ENCODE measurements at places on chromosomes 12 and 14.
A peak's percentile ranks its signal among the peaks of the same experiment; 100 is the strongest.

DNA sequence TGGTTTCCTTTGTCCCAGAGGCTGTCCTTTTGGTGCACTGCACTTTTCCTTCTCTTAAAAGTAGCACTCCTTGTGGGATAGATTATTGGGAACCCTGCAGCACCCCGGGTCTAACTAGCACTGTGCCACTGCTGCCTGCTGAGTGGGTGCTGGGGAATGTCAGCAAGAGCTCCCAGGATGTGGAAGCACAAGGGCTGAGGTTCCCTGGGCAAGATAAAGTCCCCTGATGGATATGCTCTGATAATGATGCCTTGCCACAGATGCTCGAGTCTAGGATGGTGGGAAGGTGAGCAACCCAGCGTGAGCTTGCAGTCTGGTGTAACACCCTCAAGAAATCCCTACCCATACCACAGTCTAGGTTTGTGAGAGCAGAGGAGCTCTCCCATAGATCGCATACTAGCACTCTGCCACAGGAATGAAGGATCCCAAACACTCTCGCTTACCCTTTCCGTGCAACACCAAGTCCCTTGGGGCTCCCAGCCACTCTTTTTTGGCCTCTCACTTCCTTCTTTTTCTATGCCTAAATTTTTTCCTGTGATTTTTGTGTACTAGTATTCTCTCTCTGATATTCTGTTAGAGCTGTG is 32.6 kb downstream of the USP15 start:
- no peak for DNase-seq

GRCh38 chr12:132143336-132144071 is 615 bp downstream of the DDX51 start:
- DNase-seq = no peak

- DNase-seq = no peak
Measured at GRCh38 chr14:36505892-36506731, 13.9 kb downstream of the NKX2-1 start.

DNA sequence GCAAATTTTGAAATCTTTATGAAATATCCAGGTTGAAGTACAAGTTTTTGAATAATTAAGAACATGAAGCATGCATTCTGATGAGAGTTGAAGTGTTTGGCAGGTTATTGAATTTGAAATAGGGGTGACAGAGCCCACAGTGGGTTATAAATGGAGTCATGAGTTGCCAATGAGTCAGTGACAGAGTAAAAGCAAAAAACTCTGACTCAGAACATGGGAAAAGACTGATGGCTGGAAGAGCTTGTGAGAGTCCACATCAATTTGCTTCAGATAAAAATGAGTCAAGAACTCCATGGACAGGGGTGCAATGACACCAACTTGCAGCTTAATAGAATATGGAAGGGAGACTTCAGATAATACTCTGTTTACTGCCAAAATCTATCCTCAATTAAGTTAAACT is 105.3 kb downstream of the SLC6A15 start:
- DNase-seq = no peak

DNA sequence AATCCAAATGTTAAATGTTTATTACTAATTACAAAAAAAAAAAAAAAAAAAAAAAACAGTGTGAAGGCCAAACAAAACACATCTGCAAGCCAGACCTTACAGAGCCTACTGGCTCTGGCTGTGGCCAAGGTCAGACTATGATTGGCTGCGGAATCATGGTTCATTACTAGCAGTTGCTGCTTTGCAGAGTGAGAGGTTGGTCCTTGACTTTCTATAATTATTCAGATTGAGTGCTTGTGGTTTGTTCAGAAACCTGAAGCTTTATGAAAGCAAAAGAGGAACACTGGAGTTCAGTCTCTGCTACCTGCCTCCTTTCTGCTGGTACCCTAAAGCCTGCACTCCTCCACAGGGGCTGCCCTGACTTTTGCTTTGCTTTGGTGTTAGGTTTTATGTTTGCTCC is 550.9 kb downstream of the BCL11B start:
- no peak for DNase-seq

GRCh38 chr12:67323007-67323406 is 53.8 kb downstream of the CAND1 start:
- DNase-seq = no peak

DNA sequence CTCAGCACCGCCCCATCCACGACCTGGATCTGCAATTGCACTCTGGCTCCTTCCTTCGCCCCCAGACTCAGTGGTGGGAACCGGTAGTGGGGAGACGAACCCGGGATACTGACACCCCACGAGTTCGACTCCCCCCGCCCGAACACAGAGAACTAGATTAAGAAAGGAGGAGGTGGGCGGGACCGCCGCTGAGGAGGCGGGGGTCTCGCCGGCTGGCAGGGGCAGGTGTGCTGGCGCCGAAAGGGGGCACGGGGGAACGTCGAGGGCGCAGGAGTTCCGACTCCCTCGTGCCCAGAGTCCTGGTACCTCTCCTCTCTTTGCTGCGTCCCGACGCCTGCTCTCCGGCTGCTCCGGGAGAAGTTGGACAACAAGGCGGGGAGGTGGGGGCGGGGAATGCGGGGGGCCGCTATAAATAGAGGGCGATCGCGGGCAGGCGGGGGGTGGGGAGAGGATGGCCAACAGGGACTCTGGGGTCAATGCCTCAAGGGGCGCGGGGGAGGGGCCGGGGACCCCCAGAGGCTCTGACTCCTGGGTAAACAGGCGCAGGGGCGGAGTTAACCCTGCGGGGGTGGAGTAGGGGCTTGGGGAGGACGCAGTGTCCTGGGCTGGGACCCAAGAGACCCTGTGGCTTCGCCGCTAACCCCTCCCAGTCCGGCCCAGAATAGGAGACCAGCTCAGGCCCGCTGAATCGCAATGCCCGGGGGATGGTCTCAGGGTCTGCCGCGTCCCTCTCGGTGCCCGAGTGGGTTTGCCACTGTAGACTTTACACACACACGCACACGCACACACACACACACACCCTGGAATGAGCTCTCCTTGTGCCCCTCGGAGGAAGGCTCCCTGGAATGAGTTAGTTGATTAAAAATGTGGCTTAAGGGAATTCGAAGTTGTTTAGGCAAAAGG is 761 bp upstream of the NDRG2 start:
- DNase-seq = no peak

- no peak for DNase-seq
Measured at GRCh38 chr14:60639674-60640073, 9.6 kb downstream of the SIX1 start.

GRCh38 chr12:53122961-53123468 is 19.7 kb downstream of the SOAT2 start:
- DNase-seq = no peak

DNA sequence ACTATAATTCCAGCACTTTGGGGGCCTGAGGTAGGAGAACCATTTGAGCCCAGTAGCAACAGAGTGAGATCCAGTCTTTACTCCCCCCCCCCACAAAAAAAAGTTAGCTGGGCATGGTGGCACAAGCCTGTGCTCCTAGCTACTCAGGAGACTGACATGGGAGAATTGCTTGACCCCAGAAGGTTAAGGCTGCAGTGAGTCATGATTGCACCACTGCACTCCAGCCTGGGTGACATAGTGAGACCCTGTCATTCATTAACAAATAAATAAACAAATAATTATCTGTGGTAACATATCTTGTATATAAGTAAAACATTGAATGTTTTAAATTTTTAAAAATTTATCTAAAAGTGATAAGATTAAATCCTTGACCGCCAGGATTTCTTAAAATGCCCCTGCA is 4.8 kb downstream of the ENTPD5 start:
- DNase-seq = no peak

DNA sequence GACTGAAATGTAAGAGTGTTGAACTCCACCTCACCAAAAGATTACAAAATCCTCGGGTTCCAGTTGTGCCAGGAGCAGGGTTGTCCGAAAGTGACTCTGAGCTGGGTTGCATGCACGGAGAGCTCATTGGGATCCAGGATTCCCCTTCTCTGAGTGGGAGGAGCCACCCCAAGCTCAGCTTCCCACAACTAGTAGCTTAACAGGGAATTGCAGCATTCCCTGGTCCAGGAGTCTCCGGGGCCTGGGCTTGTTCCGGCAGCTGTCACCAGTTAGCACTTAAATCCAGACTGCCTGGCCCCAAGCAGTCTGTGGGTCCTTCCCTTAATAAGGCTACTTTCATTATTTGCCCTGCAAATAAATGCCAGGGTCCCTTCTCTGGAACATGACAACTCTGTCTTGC is 50.1 kb downstream of the CD9 start:
- DNase-seq = no peak

DNA sequence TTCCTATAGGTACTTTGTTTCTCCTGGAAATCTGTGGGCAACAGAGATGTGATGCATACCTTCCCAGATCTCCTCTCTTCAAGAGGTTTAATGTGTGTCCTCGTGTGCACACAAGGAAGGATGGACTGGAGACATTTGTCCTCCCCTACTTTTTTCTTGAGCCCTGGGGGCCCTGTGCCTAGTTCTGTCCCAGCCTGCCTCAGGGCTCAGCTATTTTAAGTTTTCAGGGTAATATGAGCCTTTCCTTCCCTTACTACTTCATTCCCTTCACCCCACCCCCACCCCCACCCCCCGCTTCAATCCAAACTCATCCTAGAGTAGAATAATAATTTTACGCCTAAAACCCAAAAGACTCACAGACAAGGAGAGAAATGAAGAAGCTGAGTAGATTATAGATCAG is 446 bp downstream of the STAC3 start:
- no peak for DNase-seq

DNA sequence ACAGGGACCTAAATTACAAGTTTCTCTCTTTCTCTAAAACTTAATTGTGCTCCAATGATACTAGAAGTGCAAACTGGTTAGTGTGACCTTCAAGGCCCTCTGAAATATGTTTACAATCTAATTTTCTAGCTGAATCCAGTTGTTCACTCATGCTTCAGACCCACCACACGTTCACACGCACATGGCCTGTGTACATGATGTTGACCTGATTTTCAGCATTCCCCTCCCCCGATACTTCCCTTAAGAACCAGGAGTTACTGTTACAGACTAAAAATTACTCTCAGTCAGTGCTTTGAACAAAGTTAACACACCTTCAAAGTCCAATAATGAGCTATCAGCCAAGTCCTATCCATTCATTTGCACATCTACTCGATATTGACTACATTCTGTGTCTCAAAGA is 16.5 kb downstream of the MBIP start:
- DNase-seq = no peak

GRCh38 chr12:106582641-106583230 is at the start of gene RFX4:
Gene RFX4 (plus strand): TSS chr12:106583004. CDS start chr12:106583321, 317 bp downstream.
- no peak for DNase-seq

GRCh38 chr14:51657762-51658161 is 6.1 kb downstream of the FRMD6 start:
- no peak for DNase-seq

DNA sequence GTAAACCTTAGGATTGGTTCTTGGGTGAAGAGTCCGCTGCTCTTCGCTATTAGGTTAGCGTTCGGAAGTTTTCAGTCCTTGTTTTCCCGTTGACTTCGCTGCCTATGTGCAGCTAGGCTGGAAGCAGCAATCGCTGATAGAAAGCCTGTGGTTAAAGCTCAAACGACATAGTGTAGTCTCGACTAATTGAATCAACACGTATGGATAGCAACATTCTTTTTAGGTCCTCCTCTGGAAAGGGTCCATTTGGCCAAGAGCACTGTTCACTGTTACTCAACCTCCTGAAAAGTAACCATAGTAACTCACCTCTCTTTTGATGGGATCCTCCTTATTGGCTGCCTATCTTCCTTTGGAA is 355.5 kb downstream of the SNAPC1 start:
- no peak for DNase-seq

- DNase-seq = peak; percentile 80
Measured at GRCh38 chr12:1474041-1474573, 120.3 kb downstream of the FBXL14 start.

GRCh38 chr12:6215932-6216494 is 15.8 kb downstream of the CD9 start:
- peak; percentile 99 for DNase-seq

DNA sequence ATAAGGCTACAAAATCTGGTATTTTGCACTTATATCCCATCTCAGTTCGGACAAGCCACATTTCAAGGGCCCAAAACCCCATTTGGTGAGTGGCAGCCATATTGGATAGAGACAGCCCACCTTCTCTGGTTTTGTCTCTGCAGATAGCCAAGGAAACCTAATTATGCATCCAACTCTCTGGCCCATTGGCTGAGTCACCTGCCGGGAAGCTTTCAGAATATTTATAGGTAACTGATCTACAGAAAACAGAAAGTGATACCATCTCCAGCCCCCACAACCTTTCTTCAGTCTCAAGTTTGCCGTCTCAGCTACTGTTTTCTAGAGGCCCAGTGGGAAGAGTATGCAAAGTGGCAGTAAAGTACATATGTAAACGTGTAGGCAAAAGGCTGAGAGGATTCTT is 33.7 kb upstream of the PPP1CC start:
- DNase-seq = no peak

- DNase-seq = no peak
Measured at GRCh38 chr12:39176356-39176755, 266.6 kb downstream of the KIF21A start.

GRCh38 chr12:32431025-32431424 is 31.7 kb downstream of the FGD4 start:
- DNase-seq = no peak

All from PC-9 (cell line).